ENCODE measurements at places on chromosomes 3 and 15.

GRCh38 chr3:137039570-137039969 is 81.8 kb downstream of the IL20RB start:
- DNase-seq = no peak

DNA sequence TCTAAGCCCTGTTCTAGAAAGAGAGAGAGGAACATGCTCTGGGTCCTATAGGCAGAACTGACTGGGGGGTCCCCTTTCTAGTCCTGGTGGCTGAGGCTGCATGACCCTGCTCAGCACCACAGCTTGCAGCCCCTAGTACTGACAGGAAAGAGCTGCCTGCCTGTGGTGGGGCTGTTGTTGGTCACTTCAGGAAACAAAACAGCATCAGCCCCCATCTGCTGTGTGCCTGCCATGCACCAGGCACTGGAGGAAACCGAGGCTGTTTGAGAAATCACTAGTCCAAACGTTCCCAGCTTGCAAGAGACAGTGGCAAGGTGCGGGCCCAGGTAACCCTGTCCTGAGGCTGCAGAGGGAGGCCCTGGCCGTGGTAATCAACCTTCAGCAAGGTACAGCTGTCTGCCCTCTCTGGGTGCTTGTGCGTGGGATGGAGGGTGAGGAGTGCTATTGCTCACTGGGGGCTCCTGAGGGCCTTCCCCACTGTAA is 90.6 kb downstream of the IQSEC1 start:
- no peak for DNase-seq

DNA sequence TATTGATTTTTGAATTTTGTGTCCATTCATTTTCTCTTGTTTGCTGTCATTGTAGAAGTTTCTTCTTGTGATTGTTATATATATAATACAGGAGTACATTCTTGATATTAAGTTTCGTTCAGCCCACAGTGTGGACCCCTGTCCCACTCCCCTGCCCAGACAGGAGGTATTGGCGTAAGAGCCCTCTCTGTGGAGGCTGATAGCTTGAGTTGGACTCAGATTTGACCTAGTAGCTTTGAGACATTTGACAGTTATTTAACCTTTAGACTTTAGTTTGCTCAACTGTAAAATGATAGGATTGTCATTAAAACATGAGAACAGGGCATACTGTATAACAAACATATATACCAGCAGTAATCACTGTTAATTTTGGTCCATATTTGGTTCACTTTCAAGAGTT is 27.1 kb downstream of the GPR171 start:
- no peak for DNase-seq

DNA sequence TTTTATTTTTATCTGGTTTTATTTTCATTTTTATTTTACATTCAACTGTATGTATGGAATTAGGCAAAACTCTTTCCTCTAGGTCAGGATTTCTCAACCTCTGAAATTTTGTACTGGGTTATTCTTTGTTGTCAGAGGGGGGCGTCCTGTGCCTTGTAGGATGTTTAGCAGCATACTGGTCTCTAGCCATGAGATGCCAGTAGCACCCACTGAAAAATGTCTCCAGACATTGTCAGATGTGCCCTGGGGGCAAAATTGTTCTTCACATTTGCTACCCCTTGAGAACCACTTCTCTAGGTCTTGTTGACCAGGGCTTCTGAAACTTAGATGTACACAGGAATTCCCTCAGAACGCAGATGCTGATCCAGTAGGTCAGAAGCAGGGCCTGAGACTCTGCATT is 5.4 kb downstream of the CHRNA5 start:
- no peak for DNase-seq

DNA sequence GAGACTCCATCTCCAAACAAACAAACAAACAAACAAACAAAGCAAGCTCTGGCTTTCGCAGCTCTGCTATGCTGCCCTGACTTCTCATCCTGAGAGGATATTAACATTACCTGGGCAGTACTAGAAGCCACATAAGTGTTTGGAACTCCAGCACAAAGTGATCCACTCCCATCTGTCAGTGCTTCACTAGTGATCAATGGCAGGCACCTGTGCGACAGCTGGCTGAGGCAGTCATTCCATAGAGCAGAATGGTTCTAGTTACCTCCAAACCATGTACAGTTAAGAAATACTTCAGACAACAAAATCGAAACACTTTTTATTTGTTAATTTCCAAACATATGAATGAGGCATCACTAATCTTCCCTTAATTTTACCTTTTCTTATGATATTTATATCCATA is 2.8 kb upstream of the MB21D2 start:
- no peak for DNase-seq

All from AG08395 (cell line).